Ovary (tissue), 10 donors: ENCODE measurements at places on chromosomes 3 and 15. TPM values are rescaled to one million over a fixed set of nuclear protein-coding genes. Genes with fewer than 3 reads are reported as not detected.

DNA sequence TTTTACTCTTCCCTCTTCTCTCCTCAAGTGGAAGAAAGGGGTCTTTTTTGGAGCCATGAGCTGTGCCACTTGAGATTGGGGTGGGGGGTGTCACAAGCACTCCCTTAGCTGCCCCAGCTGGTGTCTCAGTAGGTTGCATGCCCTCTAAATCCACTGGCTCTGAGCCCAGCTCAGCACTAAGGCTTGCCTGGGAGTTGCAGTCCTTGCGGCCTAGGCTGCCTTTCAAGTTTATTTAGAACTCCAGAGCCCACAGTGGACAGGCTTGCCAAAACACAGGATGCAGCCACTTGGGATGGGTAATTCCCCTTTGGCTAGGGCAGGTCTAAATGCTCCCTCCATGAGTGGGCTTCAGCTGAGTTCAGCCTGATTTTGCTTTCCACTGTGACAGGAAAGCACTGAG, 24.7 kb downstream of the C3orf20 start:
- no peak for DNase-seq

GRCh38 chr3:48406443-48407431, 23.1 kb downstream of the PLXNB1 start:
- DNase-seq, result no peak

DNA sequence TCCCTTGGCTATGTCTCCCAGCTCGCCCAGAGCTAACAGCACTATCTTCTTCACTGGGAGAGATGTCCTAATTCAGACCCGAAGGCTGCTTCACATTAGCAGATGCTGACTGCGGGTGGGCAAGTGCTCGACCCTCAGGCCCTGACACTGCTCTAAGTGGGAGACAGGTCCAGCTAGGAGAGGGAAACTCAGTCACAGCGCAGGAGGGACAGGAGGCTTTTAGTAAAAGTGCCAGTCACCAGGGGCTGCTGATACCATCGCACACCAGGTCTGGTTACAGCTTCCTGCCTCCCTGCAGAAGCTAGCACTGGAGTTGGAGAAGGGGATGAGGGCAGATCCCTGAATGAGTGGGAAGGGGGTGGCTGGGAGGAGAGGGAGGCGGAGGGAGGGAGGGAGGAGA, 365.8 kb upstream of the RGMA start:
- DNase-seq, result no peak

DNA sequence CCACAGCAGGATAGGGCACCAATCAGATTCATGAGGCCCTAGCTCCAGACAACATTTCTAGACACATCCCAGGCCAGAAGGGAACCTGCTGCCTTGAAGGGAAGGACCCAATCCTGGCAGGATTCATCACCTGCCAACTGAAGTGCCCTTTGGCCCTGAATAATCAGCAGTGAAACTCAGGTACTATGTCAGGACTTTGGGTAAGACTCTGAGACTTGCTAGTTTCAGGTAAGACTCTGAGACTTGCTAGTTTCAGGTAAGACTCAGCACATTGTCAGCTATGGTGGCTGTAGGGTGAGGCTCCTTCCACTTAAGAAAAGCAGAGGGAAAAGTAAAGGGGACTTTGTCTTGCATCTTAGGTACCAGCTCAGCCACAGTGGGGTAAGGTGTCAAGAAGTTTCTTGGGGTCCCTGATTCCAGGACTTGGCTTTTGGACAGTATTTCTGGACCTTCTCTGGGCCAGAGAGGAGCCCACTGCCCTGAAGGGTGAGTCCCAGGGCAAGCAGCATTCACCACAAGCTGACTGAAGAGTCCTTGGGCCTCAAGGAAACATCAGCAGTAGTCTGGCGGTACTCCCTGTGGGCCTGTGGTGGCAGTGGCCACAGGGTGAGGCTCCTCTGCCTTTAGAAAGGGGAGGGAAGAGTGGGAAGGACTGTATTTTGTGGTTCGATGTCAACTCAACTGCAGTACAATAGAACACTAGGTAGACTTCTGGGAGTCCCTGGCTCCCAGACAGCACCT, 13.7 kb upstream of the COL8A1 start:
- DNase-seq, result no peak

- no peak for DNase-seq
Observed at GRCh38 chr3:140953028-140953960, 11.7 kb downstream of the SLC25A36 start.

DNA sequence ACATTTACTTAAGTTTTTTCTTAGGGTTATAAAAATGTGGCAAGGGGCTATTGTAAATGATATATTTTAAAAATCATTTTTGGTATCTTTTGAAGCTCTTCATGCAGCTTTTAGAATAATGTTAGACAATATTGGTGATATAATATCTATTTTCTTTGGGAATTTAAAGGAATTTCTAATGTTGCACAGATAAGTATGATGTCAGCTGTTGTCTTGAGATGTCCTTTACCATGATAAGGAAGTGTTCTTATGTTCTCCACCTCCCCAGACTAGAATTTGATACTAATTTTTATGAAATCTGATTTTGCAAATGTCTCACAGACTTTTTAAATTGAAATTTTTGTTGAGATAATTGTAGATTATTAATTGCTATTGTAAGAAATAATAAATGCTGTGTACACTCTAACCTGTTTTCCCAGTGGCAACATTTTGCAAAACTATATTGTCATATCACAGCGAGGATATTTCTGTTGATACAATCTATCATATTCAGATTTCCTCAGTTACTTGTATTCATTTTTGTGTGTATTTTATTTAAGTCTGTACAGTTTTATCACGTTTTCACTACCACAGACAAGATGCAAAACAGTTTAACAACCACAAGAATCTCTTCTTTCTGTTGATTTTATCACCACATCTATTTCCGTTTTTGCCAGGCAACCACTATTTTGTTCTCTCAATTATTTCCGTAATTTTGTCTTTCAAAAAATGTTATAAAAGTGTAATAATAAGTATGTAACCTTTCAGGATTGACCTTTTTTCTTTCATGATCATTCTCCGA, 55.4 kb downstream of the SPRED1 start:
- DNase-seq, result no peak

Gene NR1I2
- 0.37 TPM for polyA plus RNA-seq

- no peak for DNase-seq
Observed at GRCh38 chr15:41978534-41978933, 6.2 kb upstream of the EHD4 start.

DNA sequence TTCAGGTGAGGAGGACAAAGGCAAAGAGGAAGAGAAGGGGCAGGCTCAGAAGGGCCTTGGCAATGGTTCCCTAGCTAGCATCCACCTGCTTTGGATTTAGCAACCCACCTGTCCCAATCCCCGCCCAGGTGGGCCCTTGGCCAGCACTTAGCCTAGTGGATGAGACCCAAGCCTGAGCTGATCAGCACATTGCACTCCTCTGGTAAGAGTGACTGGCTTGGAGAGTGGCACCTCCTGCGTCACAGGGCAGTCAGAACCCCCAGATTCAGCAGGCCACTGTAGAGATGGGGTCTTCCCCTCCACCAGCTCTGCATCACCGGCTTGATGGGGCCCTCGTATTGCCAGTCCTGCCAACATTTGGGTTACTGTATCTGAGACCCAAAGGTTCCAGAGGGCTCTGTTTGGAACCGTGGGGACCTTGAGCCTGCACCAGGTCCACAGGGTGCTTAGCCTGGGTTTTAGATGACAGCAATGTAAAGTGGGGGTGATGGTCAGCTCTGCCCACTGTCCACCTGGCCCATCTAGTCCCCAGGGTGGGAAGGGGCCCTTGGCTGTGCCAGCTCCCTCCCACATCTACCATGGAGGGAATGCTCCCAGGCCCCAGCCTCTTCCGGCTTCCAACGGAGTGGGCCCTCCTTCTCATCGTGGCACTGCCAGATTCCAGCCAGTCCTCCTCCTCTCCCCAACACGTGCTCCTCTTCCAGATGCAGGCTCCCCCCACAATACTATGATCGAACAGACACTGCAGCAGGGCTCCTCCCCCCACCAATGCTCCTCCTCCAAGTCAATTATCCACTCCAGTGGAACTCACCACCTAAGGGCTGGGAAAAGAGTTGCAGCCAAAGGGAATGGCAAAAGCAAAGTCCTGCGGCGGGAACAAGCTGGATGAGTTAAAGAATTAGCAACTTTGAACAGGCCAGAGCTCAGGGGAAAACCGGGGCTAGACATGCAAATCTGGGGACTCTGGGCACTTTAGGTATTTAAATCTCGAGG, 45.7 kb downstream of the LHFPL4 start:
- no peak for DNase-seq

- DNase-seq, result no peak
Observed at GRCh38 chr3:30146978-30147377, 459.4 kb upstream of the TGFBR2 start.

Gene DAZL
- polyA plus RNA-seq, result not detected

GRCh38 chr3:88807491-88808105, 299.8 kb upstream of the EPHA3 start:
- DNase-seq, result no peak

- DNase-seq, result no peak
Observed at GRCh38 chr3:119223511-119223910, 17.2 kb downstream of the B4GALT4 start.

GRCh38 chr3:55742022-55742831, 255.1 kb upstream of the WNT5A start:
- no peak for DNase-seq

Gene KLHL40
- not detected for polyA plus RNA-seq

DNA sequence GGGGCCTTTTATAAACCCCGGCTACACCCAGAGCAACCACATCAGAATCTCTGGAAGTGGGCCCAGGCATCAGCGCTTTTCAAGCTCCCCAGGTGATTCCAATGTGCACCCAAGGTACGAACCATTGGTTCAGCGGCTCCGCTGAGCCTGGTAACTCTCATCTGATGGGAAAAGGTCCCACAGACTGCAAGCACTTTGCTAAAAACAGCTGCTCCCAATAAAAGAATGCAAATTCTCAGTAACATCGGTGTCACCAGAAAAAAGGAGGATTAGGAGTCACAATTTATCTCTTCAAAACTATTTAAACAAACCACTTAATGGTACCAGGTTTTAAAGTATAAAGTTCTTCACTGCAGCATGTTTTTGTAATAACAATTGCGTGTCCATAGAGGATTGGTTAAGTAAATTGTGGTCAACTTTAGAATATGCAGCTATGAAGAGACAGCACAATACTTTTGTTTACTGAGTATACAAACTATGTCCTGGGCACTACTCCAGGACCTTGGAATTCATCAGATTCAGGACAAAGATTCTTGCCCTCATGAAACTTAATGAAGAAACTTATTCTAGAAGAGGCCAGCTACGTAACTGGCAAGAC, 660.7 kb upstream of the ADAMTS9 start:
- DNase-seq, result no peak

- DNase-seq, result no peak
Observed at GRCh38 chr3:50625231-50626182, 8.6 kb downstream of the MAPKAPK3 start.

GRCh38 chr3:112759681-112760080, 87.0 kb downstream of the CD200R1L start:
- DNase-seq, result no peak

DNA sequence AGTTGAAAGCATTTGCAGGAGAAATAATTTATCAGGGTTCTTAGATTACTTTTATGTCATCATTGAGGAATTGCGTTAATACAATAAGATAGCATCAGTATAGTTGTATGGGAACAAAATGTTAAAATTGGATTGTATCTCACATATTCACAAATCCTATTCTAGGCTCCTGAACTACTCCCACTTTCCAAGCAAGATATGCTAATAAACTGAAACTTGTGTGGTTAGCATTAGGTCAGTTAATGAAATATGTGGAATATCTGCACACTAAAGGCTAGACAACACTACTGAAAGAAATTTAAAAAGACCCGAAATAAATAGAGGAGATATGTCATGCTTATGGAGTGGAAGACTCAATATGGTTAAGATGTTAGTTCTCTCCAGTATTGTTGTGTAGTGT, 272.7 kb downstream of the DOCK3 start:
- no peak for DNase-seq

DNA sequence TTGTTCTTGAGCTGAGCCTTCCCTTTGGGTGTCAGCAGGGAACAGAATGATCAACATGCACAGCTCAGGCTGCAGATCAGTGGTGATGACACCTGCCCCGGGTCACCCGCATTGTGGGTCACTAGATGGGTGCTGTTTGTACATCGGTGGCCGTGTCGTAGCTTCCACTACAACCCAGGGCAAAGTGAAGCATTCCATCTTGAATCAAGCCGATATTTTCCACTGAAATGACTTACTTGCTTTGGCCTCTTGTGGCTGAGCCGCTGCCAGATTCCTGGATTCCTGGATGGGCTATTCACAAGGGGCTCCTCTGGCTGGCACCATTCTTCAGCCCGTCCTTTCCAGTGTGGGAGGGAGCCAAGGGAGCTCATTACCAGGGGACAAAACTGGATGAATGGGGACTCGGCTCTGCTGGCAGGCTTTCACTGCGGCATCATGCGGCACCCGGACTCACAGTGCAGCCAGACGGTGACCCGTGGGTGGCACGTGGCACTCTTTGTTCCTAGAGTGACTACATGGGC, 65.6 kb downstream of the SLCO3A1 start:
- no peak for DNase-seq
